ENCODE measurements at places on chromosomes 2 and 18. TPM values are rescaled to one million over a fixed set of nuclear protein-coding genes. Genes with fewer than 3 reads are reported as not detected.

Gene NCOA1
- total RNA-seq = 15.5 TPM

Gene GCG
- not detected for total RNA-seq

Gene AFF3
- total RNA-seq = 3.4 TPM

Gene LRRTM4
- not detected for total RNA-seq

Gene KCNG2
- not detected for total RNA-seq

Gene LIPG
- 5.5 TPM for total RNA-seq
